SHP77 (cell line): ENCODE measurements at places on chromosomes 11 and 22.

- DNase-seq: peak; percentile 20
Observed at GRCh38 chr11:103055221-103055890, 36.6 kb downstream of the DCUN1D5 start.

DNA sequence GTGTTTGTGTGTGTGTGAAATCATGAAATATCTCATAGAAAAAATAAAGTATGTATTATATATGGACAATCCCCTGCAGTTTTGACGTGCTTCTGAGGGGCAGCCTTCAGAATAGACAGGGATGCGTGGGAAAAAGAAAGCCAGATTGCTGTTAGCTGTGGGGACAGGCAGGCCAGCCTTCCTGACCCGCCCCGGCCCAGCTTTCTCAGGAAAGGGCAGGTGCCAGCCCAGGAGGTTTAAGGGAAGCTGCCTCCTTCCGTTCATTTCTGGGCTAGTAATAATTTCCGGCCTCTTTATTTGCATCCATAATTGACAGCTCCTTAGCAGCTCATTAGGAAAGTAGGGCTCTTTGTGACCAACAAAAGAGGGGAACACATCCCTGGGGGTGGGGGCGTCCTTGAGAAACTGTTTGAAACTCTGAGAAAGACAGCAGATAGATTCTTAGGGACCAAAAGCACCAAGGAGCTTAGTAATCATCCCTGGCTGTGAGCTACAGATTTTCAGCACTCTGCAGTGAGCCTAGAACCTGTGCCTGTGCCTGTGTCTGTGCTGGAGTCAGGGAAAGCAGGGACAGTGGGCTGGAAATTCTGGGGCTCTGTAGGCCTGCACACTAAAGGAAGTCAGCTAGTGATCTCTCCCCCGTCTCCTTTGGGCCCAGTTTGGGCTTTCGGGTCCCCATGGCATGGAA lies 632.9 kb upstream of the CADM1 start:
- no peak for DNase-seq

- no peak for DNase-seq
Observed at GRCh38 chr11:134474942-134475341, 62.9 kb upstream of the B3GAT1 start.

DNA sequence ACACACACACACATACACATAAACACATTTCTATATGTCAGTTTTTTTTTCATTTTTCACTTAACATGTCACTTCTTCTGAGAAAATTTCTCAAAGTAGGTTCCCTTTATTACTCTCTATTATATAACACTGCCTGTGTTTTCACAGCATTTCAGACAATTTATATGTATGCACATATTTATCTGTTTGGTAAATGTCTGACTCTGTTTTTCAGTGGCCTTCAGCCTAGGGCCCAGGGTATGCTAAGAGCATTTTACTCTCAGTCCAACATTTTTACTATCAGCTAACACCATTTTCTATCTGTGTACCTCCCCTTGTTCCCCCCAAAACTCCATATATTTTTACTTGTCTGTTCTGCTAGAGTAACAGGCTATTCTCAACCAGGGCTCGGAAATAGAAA lies 92.3 kb downstream of the ANO3 start:
- no peak for DNase-seq

DNA sequence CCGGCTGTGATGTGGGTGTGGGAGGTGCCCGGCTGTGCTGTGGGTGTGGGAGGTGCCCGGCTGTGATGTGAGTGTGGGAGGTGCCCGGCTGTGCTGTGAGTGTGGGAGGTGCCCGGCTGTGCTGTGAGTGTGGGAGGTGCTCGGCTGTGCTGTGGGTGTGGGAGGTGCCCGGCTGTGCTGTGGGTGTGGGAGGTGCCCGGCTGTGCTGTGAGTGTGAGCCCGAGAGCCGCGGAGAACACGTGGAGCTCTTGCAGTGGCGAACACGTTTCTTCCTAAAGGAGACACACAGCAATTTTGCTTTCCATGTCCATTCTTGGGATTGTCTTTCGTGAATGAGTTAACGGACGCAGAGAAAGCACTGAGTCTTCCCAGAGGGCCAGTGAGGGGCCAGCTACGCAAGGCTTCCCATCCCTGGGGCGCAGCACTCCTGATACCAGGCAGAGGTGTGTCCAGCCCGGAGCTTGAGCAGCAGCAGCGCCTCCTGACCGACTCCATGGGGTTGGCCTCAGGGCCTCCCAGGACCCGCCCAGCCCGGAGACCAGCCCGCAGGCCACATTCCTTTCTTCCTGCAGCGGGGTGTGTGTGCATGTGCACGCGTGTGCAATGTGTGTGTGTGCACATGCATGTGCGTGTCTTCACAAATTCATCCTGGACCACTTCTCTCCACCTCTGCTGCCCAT lies 245.0 kb upstream of the B3GAT1 start:
- no peak for DNase-seq

GRCh38 chr11:75265851-75266531 lies 25.4 kb downstream of the TPBGL start:
- no peak for DNase-seq

- no peak for DNase-seq
Observed at GRCh38 chr11:123457187-123457770, 27.2 kb downstream of the GRAMD1B start.

- no peak for DNase-seq
Observed at GRCh38 chr11:88178191-88178590, 2.9 kb upstream of the RAB38 start.

DNA sequence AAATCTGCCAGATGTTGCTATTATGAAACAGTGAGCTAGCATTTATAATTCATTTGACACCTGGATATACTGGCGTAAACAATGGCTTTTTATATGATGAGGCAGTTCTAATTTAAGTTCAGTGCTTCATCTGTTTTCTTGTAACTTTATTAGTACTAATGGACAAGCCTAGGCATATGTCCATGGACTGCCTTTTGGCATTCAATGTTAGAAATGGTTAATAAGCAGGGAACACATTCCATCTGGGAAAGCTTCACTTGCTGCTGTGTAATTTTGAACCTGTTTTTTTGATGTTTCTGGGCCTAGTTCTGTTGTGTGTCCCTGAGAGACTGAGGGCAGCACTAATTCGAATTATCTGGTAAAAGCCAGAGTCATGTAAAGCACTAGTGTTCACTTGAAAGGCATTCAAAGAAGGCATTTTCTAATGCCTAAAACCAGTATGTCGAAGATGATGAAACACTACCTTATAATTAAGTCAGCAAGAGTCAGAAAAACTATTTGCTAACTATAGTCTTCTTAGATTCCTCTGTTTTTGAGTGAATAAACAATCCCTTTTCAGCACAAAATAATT lies 138.5 kb downstream of the SWAP70 start:
- DNase-seq: no peak

DNA sequence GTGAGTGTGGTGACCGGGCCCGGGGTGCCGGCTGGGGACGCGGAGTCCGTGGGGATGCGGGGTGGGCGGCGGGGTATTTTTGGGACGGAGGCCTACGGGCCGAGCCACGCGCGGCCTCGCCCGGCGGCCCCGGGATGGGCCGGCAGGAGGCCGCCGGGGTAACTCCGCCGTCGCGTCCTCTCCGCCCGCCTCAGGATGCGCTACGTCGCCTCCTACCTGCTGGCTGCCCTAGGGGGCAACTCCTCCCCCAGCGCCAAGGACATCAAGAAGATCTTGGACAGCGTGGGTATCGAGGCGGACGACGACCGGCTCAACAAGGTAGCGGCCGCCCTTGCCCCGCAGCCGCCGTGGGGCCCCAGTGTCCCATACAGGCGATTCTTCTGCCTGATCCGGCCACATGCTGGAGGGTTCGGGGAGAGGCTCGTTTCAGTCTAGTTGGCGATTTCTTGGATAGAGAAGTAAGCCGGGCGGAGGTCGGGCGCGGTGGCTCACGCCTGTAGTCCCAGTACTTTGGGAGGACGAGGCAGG lies 337 bp downstream of the RPLP2 start:
- DNase-seq: no peak

GRCh38 chr11:69186316-69187260 lies 30.9 kb downstream of the SMIM38 start:
- no peak for DNase-seq
